ENCODE measurements at places on chromosomes 4 and X.
A peak's percentile ranks its signal among the peaks of the same experiment; 100 is the strongest.

DNA sequence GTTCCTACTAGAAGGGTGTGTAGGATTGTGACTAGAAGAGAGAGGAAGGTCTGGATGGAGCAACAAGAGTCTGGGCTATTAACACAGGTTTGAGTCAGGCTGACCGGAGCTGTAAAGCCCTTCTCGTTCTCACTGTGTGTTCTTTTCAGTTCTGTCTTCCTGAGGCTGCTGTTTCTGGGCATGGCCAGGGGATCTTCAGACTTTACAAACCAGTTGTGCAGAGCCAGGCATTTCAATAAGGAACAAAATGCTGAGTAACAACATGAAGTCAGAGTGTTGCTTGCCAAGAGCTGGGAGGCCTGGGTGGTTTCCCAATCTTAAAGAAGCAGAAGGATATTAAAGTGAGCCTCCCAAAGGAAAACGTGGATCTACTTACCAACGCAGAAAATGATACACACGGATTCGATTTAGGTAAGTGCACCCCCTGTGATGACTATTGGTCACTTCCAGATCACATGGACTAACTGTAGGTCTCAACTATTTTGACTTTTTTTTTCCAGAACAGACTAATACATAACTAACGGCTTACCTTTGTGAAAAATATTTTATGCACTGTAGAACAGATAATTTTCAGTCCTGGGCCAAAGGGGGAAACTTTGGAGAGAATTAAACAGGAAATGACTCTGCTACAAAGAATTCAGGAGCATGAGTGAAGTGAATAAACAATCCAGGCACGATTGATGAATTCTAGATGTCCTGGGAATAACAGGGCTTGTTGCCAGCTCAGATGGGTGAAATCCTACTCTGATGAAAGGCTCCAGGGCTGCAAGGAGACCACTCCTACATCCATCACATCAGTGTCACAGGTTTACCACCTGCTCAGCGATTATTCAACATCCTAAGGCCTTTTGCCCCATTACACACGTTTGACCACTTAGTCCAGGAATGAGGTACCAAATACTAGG lies 94.5 kb downstream of the ANXA3 start:
- DNase-seq, result no peak

DNA sequence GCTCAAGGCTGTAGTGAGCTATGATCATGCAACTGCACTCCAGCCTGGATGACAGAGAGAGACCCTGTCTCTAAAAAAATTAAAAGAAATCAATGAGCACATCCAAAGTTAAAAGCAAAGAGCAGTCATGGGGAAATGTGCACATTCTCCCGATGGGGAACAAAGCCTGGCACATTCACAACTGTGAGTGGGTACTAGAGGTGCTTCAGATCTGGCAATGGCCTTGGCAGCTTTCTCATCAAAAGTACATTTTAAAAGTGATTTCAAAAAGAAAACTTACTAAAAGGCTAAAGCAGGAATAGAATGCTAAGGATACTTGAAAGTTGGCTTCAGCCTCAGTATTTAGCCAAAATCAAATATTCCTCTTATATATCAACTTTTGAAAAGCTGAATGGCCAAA lies 145.9 kb upstream of the MAOA start:
- DNase-seq, result no peak

DNA sequence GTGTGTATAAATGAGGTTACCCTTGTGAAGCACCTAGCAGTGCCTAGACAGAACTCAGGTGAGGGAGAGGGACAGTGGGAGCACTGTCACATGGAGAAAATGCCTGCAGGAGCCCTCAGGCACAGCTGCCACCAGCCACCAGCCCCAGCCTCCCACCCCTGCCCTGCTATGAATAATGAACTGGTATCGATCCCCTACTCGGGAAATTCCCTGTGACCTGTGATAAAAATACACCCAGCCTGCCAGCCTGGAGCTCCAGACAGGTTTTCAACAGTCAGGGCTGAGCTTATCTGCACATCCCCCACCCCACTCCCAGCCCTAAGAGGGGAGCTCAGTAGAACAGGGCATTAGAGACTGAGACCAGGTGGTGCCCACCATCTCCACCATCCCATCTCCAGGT lies 159.6 kb upstream of the PJA1 start:
- DNase-seq, result no peak

- DNase-seq, result no peak
Measured at GRCh38 chr4:118284169-118284568, 68.6 kb downstream of the PRSS12 start.

GRCh38 chr4:41358647-41359421 lies 102.1 kb downstream of the UCHL1 start:
- no peak for DNase-seq

DNA sequence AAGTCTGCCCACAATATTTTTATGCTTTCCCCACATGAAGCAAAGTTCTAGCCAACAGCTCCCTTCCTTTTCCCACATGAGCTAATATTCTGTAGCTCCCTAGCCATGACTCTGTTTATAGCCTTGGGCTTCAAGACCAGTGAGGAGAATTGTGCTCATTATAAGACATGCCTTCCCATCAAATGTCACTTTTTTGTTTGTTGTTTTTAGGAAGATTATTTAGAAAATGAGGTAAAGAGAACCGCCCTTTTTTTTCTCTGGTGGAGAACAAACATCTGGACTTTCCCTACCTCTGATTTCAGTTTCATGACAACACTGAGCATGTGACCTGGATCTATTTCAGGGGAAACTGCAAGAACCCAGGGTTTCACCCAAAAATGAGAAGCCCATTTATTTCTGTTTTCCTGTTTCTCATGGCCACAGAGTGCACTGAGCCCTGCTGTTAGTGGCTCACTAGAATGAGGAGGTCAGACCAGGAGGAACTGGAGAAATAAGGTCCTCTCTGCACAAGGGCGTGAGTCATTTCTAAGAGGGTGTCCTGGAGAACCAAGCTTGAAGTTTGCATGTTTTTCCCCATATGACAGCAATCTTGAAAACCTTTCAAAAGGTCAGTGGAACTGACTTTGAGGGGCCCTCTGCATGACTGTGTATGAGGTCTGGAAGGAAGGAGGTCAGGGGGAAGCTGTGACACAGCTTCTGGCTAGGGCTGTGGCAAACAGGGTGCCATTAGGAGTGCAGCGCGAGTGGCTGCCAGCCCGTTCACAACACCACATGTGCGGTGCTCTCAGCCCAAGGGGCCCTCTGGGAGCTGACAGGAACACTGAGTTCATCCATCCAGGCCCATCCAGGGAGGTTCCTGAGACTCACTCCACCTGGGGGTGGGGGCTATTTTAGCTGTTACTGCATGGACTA lies 55.2 kb downstream of the CHST7 start:
- DNase-seq, result no peak

GRCh38 chrX:51834076-51834475 lies 59.3 kb upstream of the MAGED1 start:
- DNase-seq, result no peak

GRCh38 chrX:8049827-8050226 lies 121.2 kb downstream of the VCX2 start:
- DNase-seq, result no peak

GRCh38 chr4:78517050-78517652 lies 34.4 kb upstream of the ANXA3 start:
- no peak for DNase-seq

GRCh38 chrX:19627533-19627932 lies 112.2 kb upstream of the MAP3K15 start:
- peak; percentile 43 for DNase-seq

GRCh38 chr4:172042714-172043114 lies 229.5 kb downstream of the GALNTL6 start:
- no peak for DNase-seq

GRCh38 chr4:76800902-76801301 lies 97.0 kb downstream of the SOWAHB start:
- DNase-seq, result no peak

DNA sequence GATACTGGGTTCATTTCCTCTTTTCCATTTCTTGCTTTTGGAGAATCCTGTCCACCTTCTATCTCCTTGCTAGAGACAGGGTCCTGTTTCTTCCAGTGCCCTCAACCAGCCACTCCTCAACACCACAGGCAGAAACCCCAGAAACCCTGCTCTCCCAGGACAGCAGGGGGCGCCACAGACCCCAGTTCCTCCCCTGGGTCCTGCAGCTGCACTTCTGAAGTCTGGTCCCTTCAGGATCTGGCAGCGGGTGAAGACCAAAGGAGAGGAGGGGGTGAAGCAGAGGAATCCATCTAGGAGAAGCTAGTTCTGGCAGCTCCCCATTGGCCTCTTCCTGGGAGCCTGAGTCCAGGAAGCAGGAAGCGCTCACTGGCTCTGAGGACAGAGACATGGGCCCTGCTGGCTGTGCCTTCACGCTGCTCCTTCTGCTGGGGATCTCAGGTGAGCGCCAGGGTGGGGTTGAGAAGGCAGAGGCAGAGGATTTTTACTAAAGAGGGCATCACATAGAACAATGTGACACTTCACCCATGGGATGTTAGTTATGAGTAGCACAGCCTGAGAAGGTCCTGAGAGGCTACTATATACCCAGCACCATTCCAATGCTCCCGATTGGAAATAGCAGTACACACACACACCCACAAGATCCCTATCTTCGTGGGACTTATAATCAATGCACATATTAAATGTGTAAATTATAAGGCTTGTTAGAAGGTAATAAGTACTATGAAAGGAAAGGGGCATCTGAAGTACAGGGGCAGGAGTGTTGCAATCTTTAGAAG lies at the start of gene PRSS48:
TSS of gene PRSS48 (plus strand) at position 375 of the 776 bp plus-strand sequence. CDS start at position 387, 12 bp downstream.
- no peak for DNase-seq

- DNase-seq, result no peak
Measured at GRCh38 chr4:73901031-73901430, 31.8 kb downstream of the CXCL1 start.

GRCh38 chr4:153294631-153295030 lies 49.9 kb upstream of the MND1 start:
- DNase-seq, result no peak

DNA sequence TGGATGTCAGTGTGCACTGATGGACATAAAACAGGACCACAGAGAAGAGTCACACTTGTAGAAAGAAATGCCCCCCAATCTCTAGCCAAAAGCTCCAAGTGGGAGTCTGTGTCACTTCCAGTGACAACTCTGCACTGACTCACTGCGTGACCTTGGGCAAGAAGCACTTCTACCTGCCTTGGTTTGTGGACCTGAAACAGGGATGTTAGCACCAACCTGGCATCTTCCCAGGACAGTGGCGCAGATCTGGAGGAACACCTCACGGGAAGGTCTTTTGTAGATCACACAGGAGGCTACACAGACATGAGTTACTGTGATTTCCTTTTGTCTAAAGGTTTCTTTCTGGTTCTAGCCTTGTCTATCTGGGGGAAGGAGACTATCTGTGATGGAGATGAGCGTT lies 80.5 kb upstream of the DHRSX start:
- DNase-seq, result no peak

DNA sequence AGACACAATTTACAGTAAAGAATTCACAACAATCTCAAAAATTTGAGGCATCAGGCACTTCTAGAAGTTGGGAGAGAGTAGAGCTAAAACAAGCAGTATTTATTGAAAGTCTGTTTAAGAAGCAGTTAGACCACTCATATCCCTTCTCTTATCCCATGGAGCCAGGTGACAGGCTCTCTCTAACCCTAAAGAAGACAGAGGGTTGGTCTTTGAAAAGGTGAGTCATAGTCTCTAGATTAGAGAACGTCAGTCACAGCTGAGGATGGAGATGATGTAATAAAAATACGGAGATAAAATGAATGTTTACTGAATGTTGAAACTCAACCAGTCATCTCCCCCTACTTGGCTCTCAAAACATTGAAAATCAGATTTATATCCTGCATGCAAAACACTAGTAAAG lies 223.8 kb downstream of the CHIC2 start:
- no peak for DNase-seq

- DNase-seq, result peak; percentile 34
Measured at GRCh38 chrX:153708415-153708814, 15.8 kb downstream of the BCAP31 start.

- no peak for DNase-seq
Measured at GRCh38 chr4:130183096-130183495, 1087.1 kb downstream of the C4orf33 start.

DNA sequence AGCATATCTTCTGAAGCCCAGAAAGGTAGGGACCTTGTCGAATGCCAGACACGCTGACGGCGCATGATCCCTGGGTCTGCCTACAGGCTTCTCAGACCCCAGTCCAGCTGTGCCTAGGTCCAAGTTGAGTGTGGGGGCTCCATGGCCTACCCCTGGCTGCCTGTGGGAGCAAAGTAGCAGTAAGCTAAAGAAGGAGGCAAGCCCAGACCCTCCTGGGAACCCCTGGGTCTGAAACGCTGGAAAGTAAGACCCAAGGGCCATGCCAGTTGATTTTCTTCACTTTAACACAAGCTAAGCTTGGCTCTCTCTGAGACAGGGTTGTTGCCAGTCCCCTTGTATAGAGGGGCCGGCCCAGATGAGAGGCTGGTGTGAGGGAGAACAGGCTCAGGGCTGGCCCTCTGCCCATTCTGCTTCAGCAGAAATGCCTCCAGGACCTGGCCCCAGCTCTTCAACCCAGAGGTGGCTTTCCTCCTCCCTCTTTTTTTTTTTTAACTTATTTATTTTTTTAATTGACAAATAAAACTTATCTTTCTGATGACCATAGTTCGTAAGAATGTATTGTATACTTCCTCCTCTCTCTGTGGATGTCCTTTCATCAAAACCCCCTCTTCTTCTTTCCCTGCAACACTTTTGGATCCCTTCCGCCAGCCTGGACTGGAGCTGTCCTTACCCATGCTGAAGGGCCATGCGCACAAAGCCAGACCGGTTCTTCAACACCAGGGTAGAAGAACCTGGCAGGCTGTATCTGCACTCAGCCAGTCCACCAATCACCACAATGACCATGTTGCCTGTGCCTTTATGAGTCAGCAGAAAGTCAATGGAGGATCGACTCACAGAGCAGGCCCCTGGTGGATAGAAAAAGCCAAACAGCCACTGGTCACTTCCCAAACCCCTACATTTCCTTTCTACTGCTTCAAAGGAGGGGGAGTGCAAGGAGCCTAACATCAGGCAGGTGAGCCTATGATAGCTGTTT lies 7.1 kb downstream of the AWAT2 start:
- DNase-seq, result no peak

GRCh38 chr4:151167561-151167960 lies 68.1 kb downstream of the RPS3A start:
- DNase-seq, result no peak

DNA sequence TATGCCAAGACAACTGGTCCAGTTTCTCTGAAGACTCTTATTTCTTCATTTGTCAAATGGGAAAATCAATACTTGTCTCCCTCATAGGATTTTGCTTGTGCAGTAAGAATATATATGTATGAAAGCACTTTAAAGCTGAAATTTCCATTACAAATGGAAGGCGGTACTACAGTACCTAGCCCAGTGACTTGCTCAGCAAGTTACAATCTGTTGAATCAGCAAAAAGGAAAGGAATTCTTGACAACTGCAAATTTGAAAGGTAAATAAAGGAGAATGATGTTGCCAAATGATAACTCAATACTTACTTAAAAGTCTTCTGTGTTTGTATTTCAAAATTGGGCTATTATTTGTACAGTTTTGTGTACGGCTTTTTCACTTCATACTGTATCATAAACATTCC lies 71.1 kb downstream of the PKD2 start:
- no peak for DNase-seq

GRCh38 chr4:66602622-66603021 lies 932.3 kb upstream of the EPHA5 start:
- DNase-seq, result no peak

DNA sequence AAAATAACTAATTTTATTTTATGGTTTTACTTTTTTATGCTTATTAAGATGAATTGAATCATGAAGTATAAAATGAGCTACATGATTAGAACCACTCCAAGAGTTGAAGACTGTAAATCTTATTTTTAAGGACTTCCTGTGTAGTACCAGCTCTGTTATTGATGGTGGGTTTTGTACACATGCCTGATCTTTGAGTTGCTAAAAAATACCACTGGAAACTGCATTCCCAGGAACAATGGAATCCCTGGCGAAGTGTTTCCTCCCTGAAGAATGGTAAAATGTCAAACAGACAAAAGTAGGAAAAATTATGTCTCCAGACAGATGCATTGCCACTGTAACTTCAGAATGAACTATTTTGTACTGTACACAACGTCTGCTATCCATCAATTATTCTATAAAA lies 935.4 kb upstream of the TENM3 start:
- no peak for DNase-seq

All from CD4-positive, alpha-beta T cell treated with Interleukin-15 for 4 hours (primary cell).